SHP77 (cell line): ENCODE measurements at places on chromosomes 6 and 20.

DNA sequence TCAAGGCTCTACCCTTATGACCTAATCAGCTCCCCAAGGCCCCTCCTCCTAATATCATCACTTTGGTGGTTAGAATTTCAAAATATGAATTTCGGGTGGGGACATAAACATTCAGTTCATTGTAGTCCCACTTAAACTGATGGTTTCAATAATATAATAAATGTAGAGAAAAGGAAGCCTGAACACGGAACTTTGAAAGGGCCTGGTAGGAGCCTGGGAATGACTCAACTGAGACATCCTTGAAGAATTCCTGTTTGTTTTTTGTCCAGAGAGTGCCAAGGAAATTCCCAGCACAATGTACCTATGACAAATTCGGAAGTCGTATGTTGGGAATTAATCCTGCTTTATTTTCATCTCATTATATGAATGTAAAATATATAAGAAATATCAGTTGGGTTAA lies 457.9 kb downstream of the PLCB1 start:
- no peak for DNase-seq

DNA sequence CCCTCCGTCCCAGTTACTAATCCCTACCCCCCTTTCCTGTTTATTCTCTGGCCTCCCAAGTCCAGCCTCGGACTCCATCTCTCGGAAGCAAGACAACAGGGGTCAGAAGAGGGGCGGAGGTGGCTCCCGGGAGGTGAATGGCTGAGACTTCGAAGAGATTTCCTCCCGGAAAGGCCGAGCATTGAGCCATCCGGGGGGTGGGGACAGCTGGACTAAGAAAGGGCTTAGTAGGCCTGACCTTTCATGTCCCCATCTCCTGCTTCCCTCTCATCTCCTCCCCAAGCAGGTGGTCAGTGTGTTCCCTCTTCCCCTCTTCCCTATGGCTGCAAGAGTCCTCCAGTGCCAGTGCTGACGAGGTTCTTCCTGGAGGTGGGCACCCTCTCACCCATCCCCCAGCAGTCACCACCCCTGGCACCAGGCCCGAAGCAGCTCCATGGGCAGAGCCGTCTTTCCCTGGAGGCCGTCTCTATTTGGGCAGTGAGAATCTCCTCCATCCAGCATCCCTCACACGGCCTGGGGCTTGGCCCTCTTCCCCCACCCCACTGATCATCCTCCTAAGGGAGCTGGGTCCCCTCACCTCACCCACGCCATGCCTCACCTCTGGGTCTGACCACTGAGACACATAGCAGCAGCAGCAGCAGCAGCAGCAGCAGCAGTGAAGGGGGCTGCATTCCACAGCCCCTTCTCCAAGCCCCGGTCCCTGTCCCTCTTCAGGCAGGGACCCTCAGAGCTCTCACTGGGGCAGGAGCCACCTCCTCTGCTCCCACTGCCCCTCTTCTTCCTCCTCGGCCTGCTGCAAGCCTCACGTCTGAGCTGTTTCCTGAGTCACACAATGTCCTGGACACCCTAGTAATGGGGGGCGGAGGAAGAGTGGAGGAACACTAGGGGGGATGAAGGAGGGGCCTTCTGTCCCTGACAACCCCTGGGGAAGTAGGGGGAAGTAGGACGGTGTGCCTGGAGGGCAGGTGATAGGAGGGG lies at the start of gene NOTCH4:
TSS of gene NOTCH4 (minus strand) at position 810 of the 978 bp plus-strand sequence. CDS start at position 671, 139 bp downstream.
- DNase-seq: no peak

- no peak for DNase-seq
These were observed 704.3 kb downstream of the TFAP2A start for GRCh38 chr6:9710574-9710973.

DNA sequence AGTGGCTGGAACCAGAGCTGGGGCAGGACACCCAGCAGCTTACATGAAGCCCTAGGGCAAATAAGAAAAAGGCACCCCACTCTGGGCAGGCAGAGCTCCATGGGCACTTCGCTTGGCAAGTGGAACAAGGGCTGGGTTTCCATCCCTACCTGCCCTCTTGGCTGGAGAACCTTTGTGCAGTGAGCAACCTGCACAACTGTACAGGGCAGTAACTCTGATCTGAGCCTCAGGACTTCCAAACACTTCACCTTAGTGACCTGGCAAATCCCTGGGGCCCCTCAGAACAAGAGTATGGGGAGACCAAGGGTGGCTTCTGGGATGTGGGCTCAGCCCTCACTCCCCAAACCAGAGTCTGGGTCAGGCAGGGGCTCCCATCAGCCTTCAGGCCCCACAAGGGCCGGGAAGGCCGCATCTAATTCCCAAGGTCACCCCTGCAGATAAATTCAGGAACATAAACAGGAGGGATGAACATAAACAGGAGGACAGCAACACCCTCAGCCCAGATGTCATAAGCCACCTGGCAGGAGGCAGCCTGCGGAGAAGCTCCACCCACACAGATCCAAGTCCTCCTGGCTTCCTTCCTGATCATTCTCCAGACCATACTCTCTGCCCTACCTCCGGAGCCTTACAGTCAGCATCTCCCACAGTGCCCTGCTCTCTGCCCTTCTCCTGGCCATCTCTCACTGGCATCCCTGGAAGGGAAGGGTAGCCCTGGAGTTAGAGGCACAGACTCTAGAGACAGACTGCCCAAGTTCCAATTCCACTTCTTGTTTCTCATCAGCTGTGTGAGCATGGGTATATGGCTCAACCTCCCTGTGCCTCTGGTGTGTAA lies 37.5 kb downstream of the HNF4A start:
- DNase-seq: no peak

DNA sequence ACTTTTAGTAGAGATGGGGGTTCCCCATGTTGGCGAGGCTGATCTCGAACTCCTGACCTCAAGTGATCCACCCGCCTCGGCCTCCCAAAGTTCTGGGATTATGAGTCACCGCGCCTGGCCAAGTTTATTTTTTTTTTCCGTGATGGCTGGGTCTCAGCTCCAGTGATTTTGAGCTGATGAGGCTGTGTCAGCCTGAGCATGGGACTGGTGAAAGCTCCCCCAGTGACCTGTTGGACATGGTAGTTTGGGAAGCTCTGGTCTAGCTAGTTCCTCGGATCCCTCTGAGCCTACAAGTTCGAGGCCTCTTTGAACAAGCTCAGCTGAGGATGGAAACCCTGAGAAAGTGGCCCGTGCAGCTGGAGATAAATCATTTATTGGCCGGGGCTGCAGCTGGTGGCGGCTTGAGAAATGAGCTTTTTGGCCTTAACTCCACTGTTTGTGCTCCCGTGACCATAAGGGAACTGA lies 126.8 kb downstream of the SNX5 start:
- no peak for DNase-seq

DNA sequence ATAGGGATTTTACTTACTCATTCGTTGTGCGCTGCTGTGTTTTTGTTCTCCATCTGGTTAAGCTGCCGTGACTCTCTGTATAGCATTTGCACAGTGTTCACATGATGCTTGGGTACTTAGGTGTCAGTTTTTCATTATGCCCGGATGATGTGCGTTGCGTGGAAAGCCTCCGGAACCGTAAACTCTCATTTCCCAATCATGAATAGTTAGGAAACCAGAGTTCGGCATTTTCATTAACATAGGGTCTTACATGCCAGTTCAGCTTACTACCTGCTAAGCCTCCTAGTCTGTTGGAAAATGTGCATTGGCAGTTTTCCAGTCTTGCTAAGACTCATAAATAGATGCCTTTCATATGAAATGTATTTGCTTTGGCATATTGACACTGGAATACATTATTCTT lies 483.4 kb upstream of the FLRT3 start:
- DNase-seq: peak; percentile 8

DNA sequence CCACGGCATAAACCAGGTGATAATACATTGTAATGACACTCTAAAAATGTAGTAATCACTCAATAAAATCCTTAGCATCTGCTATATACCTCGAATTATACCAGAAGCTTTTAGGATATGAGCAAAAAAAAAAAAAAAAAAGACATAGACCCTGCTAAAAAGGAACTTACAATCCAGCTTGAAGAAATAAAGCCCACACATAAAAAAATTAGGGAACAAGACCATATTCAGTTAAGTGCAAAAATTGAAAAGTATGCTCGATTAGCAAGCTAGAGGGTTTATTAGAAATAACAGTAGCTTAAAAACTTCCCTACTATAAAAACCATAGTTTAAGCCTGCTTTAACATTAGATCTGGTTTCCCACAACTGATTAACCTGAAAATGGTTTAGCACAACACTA lies 135.6 kb downstream of the GMPR start:
- DNase-seq: no peak

- no peak for DNase-seq
These were observed 38.7 kb upstream of the RIPOR2 start for GRCh38 chr6:24974182-24975171.

GRCh38 chr6:42012501-42013133 lies 37.7 kb upstream of the TAF8 start:
- DNase-seq: no peak

GRCh38 chr6:11215773-11216172 lies 16.7 kb downstream of the NEDD9 start:
- DNase-seq: no peak

GRCh38 chr6:21098744-21099143 lies 494.8 kb upstream of the SOX4 start:
- no peak for DNase-seq

DNA sequence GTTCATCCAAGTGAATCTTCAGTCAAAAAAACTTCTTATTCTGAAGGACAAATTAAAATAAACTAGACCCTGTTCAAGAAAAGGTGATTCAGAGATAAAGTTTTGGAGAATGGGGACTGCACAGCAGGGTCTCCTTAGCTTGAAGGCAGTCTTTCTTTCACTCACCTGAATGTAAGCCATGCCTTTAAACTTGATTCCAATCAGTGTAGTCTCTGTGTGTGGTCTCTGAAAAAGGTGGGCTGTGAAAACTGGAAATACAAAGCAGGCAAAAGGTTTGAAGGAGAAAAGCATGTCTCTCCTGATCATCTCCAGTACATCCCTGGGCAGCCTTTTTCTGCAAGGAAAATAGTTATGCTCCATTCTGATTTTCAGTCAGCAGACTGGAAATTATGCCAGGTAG lies 188.0 kb upstream of the SASH1 start:
- DNase-seq: no peak

GRCh38 chr20:35840421-35840820 lies 68.6 kb downstream of the PHF20 start:
- no peak for DNase-seq
